ENCODE measurements at places on chromosomes 2 and 18.

DNA sequence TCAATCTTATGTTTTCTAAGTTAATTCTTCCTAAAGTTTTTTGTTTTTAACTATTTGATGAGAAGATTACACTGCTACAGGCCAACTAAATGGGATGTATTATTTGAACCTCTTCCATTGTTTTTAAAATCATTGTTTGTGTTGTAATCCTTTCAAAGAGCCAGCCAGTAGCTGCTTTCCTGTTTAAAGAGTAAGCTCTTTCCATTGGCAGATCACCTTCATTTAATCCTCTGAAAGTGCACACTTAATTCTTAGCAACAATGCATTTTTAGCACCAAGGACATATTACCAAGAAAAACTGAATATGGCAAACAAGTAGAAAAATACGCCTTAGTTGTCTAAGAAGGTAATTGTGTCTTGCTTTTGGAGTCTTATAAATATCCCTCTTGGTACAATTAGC lies 54.0 kb downstream of the MEIS1 start:
- DNase-seq, result no peak

DNA sequence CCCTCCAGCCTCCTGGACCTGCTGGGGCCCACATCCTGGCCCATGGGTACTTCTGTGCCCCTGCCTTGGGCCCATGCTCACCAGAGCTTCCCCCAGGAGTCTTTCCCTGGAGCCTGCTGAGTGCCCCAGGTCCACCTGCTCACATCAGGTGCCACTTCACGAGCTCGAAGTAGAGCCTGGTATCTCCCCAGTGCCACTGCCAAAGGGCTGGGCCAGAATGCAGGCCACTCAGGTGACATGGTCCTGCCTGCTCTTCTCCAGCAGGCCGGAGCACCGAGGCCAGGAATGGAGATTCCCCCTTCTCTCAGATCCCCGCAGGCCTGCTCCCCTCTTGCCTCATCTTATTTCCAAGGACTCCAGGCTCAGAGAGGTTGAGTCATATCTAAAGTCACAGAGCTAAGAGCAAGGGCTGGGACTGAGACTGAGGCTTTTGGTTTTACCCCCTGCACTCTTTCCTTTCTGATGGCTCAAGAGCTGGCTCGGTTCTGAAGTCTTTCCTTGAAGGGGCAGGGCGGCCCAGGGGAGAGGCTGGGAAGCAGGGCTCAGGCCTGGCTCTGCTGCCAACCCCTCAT lies 79.2 kb downstream of the HS1BP3 start:
- no peak for DNase-seq

DNA sequence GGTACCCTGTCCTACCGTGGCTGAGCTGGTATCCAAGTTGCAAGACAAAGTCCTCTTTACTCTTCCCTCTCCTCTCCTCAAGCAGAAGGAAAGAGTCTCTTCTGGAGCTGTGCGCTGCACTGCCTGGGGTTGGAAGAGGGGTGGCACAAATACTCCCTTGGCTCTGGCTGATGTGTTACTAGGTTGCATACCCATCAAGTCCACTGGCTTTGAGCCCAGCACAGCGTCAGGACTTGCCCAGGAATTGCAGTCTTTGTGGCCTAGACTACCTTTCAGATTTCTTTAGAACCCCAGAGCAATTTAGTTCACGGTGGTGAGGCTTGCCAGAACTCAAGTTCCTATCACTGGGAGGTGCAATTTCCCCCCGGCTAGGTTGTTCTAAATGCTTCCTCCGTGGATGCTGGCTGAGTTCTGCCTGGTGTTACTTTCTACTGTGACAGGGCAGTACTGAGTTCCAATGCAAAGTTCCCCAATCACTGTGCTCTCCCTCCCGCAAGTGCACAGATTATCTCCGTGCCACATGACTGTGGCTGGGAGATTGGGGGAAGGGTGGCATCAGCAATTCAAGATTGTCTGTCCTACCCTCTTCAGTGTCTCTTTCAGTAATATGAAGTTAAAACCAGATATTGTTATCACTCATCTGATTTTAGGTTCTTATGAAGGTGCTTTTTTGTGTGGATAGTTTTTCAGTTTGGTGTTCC lies 13.4 kb downstream of the MYO3B start:
- DNase-seq, result no peak

DNA sequence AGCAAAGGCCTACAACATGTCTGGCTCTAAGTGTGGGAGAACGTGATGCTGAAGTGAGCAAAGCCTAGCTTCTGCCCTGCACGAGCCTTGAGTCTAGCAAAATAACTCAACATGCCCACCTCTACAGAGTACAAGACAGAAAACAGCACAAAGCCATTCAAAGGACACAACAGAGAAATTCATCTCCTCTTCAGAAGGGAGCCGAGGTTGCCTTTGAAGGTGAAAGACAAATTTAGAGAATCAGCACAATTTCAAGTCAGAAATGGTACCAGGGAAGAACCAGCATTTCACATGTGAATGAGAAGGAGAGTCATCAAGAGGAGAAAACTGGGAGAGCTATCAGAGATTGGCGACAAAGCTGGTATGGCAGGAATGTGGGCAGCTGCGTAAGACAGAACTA lies 21.7 kb upstream of the CYTIP start:
- DNase-seq, result no peak

- DNase-seq, result no peak
Measured at GRCh38 chr2:236262238-236262637, 2.0 kb downstream of the ASB18 start.

GRCh38 chr18:45879681-45880655 lies 54.5 kb downstream of the SIGLEC15 start:
- peak; percentile 60 for DNase-seq

DNA sequence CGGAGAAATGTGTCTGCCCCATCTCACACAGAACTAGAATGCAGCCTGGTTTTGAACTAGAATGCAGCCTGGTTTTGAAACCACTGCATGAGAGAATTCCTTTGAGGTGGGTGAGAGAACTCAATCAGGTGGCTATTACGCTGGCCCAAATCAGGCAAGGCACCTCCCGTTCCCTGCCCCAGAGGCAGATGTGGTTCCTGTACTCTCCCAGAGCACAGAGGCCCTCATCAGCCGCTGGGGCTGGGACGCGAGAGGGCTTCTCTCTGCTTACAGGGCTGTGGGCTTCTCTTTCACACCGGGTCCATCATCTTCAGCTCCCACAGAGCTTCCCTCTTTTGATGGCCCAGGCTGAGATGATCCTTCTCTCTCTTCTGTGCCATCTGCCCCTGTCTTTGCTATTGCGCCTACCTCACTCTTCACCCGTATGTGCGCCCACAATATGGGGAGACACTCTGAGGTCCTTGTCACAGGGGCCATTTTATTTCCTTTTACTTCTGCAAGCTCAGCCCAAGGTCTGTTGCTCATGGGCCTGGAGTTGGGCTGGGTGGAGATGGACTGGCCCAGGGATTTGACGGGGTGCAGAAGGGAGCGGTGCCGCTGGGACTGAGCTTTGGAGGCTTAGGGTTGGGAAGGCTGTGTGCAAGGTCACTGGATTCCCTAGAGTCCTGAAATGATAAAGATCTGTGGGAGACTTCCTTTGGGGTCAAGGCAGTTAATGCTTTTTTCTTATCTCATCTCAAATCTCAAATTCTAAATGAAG lies 84.4 kb upstream of the HS6ST1 start:
- no peak for DNase-seq

- peak; percentile 27 for DNase-seq
Measured at GRCh38 chr2:9656270-9656766, 25.5 kb upstream of the YWHAQ start.

- DNase-seq, result no peak
Measured at GRCh38 chr2:159155320-159155719, 131.2 kb downstream of the WDSUB1 start.

- peak; percentile 6 for DNase-seq
Measured at GRCh38 chr18:31497836-31498573, at the start of gene DSG2. TSS of gene DSG2 (plus strand) at chr18:31498177. CDS start at chr18:31498252, 75 bp downstream.

DNA sequence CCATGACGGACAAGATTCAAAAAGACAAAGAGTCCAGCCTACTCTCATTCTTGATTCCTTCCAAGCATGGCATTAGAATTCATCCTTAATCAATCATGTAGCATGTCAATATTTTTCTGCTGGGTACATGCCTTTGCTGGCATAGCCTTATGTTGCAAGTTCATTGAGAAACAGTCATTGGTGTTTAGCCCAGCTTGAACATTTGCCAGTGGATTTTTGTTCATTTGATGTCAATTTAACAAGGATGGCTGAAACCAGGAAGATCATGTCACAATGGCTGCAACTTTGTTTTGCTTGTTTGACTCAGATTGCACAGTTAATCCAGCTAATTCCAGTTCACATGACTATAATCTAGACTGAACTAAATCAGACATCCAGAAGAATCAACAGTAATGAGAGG lies 1132.2 kb downstream of the LRP1B start:
- DNase-seq, result no peak

GRCh38 chr2:128607911-128608506 lies 289.3 kb upstream of the HS6ST1 start:
- no peak for DNase-seq

- DNase-seq, result no peak
Measured at GRCh38 chr2:147374423-147374811, 470.4 kb upstream of the ACVR2A start.

DNA sequence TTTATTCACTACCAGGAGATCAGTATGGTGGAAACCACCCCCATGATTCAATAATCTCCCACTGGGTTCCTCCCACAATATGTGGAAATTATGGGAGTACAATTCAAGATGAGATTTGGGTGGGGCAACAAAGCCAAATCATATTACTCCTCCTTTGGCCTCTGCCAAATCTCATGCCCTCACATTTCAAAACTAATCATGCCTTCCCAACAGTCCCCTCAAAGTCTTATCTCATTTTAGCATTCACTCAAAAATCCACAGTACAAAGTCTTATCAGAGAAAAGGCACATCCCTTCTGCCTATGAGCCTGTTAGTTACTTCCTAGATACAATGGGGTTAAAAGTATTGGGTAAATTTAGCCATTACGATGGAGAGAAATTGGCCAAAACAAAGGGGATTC lies 989.5 kb upstream of the CNTNAP5 start:
- DNase-seq, result no peak

DNA sequence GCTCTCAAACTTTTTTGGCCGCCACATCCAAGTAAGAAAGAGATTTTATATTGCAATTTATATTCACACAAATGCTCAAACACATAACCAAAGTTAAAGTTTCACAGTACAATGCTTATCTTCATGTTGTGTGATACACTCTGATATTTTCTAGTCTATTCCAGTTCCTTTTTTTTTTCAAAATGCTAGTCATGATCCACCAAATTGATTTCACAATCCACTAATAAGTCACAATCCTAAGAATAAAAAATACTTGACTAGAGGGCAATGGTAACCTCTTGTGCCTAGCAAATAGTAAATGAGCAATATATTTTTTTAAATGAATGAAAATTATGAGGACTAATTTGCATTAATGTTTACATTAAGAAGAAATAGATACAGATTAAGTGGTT lies 5.8 kb upstream of the PTPN4 start:
- DNase-seq, result no peak

DNA sequence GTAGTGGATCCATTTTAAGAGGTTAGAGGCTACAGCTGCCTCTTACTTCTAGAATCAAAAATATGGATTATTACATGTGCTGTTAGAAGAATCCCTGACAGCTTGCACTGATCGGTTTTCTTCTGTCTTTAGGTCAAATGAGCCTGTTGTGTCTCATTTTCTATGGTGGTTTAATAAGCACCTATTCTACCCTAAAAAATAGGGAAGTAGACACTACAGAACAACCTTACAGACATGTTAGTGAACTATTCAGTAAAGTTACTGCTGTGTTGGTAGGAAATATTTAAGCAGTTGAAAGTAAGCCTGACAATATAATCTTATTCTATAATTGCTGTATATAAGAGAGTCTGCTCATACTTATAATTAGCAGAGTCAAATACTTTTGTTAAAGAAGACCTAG lies 168.5 kb upstream of the NOSTRIN start:
- no peak for DNase-seq

GRCh38 chr2:197674060-197674459 lies 1.3 kb downstream of the RFTN2 start:
- no peak for DNase-seq

GRCh38 chr2:28507796-28508764 lies 12.2 kb downstream of the PLB1 start:
- peak; percentile 19 for DNase-seq

DNA sequence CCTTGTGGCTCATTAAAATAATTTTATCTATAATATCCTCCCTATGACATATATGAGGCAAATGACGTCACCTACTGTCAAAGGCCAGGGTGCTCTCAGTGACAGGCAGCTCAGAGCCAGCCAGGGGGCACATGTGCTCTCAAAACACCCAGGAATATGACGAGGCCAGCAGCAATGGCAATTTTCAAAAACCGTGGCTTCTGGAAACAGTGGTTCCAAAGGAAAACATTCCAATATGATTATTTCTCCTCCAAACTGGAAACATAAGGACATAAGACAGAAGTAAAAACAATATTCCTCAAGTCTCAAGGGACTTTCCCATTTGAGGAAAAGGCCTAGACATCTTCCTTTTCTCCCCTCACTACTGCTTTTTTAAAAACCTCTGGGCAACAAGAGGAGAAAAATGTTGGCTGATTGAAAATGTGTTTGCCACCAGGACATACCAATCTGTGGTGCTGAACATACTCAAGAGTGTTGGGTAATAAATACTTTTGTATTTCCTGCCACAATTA lies 40.8 kb downstream of the RNF152 start:
- DNase-seq, result no peak

- no peak for DNase-seq
Measured at GRCh38 chr2:26989156-26989555, 18.7 kb downstream of the MAPRE3 start.

- no peak for DNase-seq
Measured at GRCh38 chr2:3628800-3629199, 29.2 kb upstream of the ALLC start.

GRCh38 chr2:43169987-43170386 lies 56.4 kb downstream of the ZFP36L2 start:
- peak; percentile 44 for DNase-seq

DNA sequence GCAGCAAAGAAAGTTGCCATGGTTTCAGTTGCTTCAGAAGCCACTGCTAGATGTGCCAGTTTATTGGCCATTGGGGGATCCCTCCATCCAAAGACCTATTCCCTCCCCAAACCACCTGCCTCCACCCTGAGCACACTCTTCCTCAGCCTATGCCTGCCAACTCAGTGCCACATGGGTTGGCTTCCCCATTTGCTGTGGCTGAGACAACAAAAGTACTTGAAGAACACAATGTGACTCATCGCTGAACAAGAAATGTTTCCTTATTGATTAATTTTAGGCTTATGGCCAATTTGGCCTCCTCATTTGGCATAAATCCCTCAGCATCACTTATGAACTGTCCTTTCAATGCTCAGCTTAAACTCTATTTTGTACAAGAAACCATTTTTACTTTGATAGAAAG lies 215.9 kb downstream of the TMEM247 start:
- DNase-seq, result no peak

GRCh38 chr2:208269091-208269490 lies 3.0 kb downstream of the PIKFYVE start:
- DNase-seq, result no peak

GRCh38 chr2:3134026-3134571 lies 243.5 kb downstream of the EIPR1 start:
- DNase-seq, result no peak

DNA sequence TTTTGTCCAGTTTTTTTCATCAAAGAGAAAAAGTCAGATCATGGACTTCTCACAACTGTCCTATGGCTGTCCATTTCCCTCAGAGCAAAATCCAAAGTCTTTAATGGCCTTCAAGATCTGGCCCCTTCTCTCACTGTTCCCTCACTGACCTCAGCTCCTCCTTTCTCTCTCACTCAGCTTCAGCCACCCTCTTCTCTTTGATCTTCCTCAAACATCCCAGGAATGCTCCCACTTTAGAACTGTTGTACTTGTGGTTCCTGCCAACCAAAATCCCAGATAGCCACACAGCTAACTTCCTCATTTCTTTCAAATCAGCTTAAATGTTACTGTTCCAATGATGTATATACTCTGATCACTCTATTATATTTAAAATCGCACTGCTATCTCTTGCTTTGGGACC lies 82.9 kb downstream of the NUP35 start:
- no peak for DNase-seq

- no peak for DNase-seq
Measured at GRCh38 chr18:7524786-7525185, 42.3 kb upstream of the PTPRM start.

All from stimulated activated CD4-positive, alpha-beta T cell treated with anti-CD3 and anti-CD28 coated beads, Interleukin-4, amount 100 ng/mL, for 4 hours (primary cell).